ENCODE measurements at places on chromosomes 7 and 10.

- DNase-seq, result no peak
Measured at GRCh38 chr10:123967626-123968243, 76.1 kb upstream of the CPXM2 start.

- DNase-seq, result no peak
Measured at GRCh38 chr10:6260843-6261242, 58.1 kb downstream of the PFKFB3 start.

- peak; percentile 70 for DNase-seq
Measured at GRCh38 chr7:135930565-135931461, 46.3 kb downstream of the MTPN start.

DNA sequence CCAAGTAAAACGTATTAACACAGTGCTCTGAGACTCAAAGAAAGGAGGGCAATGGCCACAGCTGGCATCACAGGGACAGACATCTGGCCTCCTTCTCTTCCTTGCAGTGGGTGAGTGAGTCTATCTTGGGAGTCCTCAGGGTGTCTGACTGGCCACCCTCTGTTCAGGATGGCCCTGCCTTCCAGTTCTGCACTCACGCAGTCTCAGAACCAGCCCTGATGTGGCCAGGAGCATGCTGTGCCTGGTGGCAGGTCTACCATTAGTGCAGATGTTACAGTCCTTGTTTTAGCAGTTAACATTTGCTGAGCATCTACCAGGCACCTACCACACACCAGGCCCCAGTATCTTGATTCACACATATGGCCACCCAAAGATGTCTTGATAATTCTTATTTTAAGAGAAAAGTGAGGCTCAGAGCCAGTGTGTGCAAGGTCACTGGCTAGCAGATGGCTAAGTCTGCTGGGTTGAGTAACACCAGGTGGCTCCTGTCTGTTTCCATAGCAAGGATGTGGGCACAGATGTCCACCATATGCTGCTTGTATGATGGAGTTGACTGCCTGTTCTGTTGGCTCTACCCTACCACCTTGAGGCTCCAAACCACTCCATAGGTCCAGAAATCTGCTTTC lies 23.2 kb upstream of the ARHGAP22 start:
- DNase-seq, result no peak

GRCh38 chr10:88243836-88244730 lies 339.0 kb downstream of the RNLS start:
- DNase-seq, result no peak

- peak; percentile 86 for DNase-seq
Measured at GRCh38 chr7:13990319-13990983, 985 bp upstream of the ETV1 start.

GRCh38 chr10:93397020-93397419 lies 85.1 kb downstream of the MYOF start:
- no peak for DNase-seq

GRCh38 chr7:31688372-31688771 lies 1.4 kb downstream of the PPP1R17 start:
- no peak for DNase-seq

DNA sequence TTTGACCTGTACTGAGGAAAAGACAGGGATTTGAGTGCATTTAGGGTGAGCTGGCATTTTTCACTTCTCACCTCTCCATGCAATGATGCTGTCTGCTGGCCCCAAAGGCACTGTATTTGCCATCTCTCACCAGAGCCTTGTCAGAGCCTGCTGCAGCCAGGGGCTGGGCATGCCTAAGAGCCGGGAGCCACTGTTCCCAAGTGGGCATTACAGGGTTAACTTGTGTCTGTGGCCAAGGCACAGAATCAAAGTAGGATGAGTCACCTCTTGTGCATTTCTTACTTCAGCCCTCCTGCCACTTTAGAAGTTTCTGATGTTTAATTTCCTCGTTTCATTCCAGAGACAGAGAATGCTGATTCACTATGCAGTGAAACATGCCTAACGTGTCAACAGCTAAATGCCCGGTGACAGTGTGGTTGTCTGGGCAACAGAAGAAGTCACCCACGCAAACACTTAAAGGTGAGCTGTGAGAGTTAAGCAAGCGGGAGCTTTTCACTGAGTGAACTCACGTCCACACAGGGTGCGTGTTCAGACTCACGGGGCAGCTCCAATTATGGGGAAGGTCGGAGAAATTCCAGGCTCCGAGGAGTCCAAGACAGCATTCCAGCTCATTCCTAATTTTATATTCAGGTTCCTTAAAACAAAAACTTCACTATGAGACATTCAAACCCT lies 57.1 kb upstream of the IGFBP3 start:
- DNase-seq, result peak; percentile 44

- DNase-seq, result no peak
Measured at GRCh38 chr7:152925412-152926147, 166.0 kb downstream of the ACTR3B start.

- DNase-seq, result no peak
Measured at GRCh38 chr10:114869520-114869892, 47.9 kb downstream of the FHIP2A start.
